ENCODE measurements at places on chromosomes 3 and 15.

DNA sequence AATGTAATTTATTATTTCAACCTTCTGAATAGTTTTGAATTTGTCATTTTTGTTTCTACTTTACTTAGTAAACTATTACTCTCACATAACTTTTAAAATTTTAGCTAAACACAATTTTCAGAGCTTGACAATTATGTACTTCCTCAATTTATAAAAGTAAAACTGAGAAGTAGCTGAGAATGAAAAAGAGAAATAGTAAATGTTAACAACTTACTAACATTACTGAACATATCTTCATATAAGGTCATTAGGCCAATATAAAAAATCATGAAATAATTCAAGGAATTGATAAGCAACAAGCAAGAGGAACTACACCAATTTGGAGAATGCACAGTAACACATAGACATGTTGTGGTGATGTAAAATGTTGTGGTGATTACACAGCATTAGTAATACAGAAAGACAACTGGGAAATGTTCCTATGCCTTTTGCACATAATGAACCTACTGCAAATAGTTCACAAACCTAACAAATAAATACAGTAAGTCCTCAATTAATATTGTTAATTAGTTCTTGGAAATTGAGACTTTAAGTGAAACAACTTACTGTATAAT is 137.9 kb downstream of the CBLB start:
- DNase-seq, result no peak

GRCh38 chr3:160703974-160704373 is 27.0 kb downstream of the ARL14 start:
- DNase-seq, result no peak

DNA sequence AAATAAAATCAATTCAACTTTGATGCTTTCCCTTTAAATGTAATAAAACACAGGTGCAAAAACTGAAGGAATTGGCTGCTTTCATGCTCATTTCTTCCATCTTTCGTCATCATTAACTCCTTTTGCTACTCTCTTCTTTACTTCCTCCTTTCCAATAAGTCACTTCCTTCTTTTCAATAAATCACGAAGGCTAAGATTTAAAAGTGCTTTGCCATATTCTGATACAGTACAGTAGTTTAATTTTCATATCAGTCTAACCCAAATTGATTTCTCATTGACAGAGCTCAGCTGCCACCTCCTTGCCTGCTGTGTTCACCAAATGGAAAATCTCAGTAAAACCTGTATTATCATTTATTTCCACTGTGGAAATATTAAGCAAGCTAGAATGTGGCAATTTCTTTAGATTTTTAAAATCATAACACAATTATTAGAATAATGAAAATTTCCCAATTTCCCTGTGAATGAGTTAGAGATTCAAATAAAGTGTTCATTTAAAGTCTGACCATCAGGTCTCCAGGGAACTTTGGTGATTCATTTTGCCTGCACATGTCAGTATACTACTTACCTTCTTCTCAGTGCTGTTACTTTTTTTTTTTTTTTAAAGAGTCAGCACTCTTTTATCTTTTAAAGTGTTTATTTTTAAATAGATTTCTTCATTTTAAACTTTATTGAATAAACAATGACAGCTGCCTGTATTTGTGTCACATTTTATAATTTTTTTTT is 41.6 kb downstream of the NANOGP8 start:
- DNase-seq, result no peak

- no peak for DNase-seq
Observed at GRCh38 chr3:8504611-8504973, 3.0 kb downstream of the LMCD1 start.

GRCh38 chr3:71099997-71100719 is 483.4 kb downstream of the FOXP1 start:
- no peak for DNase-seq

- no peak for DNase-seq
Observed at GRCh38 chr3:29408676-29409075, 127.8 kb downstream of the RBMS3 start.

GRCh38 chr3:102024270-102024904 is 175.1 kb downstream of the NFKBIZ start:
- DNase-seq, result no peak

DNA sequence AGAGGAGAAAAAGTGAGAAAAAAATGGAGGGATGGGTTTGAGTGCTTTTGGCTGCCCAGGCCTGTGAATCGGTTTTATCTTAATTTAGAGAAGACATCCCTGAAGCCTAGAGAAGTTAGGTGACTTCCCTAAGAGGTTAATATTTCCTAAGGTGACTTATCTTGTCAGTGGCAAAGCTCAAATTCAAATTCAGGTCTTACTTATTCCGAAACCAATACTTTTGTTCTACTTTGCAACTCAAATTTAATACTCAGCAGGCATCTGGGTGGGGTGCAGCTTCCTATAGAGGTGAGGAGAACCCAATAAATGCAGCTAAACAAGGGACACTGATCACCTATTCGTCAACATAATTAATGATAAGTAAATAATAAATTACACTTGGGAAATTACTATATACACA is 54.9 kb upstream of the MYRIP start:
- DNase-seq, result no peak

GRCh38 chr15:72592097-72592496 is 62.4 kb upstream of the GOLGA6B start:
- no peak for DNase-seq

DNA sequence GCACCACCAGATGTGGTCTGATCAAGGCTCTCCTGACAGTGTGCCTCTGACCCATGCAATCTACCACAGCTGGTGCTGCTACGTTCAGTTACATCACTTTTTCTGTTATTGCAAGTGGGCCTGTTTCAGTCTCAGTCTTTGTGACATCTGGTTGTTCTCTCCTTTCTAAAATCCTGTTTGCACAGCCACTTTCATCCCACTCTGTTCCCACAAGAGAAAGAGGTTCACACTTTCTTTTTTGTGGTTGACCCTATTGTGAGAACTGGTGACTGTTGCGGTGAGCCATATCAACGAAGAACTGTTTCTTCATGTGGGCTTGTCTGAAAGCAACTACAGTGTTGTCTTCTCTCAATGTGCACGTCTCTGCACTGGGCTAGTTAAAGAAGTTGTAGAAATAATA is 342.8 kb upstream of the ARPP21 start:
- DNase-seq, result no peak

DNA sequence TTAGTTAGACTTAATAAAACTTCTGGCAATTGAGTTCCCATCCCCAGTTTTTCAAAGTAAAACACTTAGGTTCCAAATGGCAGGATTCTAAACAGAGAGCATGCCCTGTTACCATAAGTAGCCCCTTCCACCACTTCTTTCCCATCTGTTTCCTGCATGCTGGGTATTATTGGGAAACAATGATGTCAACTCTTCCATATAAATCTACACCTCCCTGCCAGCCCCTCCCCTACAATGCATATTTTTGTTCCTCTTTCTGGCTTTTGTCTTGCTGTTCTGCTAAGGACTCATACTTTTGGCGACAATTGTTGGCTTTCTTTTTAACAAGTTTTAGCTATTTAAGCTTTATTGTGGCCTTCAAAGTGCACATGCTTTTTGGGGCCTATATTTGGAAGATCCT is 11.1 kb downstream of the ARHGAP31 start:
- DNase-seq, result no peak

DNA sequence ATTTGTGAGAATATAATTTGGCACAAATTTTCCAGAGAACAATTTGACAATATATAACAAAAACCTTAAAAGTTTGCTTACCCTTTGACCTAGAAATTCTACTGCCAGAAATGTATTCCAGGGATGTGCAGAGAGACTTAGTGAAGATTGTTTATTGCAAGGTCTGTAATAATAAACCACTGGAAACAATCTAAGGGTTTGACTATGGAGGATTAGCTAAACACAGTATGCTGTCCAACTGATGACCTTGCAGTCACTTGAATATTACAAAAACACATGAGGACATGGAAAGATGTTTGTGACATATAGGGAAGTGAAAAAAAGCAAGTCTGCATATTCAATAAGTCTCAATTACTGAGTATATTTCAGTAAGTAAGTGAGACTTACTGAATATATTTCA is 48.1 kb upstream of the CDV3 start:
- DNase-seq, result no peak

GRCh38 chr15:72037321-72037720 is 80.6 kb downstream of the MYO9A start:
- no peak for DNase-seq

GRCh38 chr3:86815880-86816279 is 175.1 kb downstream of the VGLL3 start:
- DNase-seq, result no peak

DNA sequence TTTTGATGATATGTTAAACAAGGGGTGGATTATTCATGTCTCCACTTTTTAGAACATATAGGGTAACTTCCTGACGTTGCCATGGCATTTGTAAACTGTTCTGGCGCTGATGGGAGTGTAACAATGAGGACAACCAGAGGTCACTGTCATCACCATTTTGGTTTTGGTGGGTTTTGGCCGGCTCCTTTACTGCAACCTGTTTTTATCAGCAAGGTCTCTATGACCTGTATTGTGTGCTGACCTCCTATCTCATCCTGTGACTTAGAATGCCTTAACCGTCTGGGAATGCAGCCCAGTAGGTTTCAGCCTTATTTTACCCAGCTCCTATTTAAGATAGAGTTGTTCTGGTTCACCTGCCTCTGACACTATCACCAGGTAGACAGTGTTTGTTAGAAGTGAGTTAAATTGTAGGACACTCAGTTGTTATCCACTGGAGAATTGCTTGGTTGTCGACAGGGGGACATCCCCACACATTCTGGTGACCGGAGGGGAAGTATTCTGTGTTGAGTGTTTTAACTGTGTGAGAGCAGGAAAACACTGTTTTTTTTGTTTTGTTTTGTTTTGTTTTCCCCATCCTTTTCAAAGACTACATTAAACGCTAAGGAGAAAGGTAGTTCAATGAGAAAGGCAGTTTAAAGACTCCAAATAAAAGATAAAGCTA is 36.9 kb upstream of the SKIL start:
- DNase-seq, result no peak

- DNase-seq, result no peak
Observed at GRCh38 chr3:83928903-83929302, 1029.9 kb upstream of the CADM2 start.

GRCh38 chr3:178901204-178901603 is 170.4 kb downstream of the ZMAT3 start:
- DNase-seq, result no peak

DNA sequence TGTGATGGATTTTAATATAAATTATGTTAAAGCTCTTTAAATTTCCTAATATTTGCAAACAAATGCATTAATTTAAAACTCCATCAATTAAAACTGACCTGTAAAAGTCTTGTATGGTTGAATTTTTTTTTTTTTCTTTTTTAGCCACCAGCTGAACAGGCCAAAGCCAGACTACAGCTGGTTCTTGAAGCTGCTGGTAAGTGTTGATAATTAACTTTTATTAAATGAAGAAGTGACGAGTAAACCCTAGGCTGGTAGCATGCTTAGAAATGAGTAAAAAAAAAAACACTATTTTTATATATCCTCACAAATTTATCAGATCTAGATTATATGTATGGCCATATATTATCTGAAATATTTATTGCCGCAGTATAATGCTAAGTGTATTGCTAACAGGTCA is 216.3 kb upstream of the MLF1 start:
- DNase-seq, result no peak

DNA sequence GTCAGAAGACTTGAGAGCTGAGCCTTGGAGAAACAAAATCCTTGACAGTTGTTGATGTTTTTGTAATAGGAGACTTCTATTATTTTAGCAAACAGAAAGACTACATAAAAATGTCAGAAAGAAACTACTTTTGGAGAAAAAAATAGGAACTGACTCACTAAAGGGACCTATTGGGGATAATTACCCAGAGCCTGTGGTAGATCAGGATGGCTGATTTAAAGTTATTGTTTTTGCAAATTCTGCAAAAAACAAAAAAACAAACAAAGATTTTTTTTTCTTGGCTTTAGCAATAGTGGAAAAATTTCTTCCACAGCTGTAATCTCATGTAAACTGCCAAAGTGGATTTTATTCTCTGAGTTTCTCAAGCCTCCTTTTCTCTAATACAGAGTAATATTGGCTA is 101.5 kb upstream of the SATB1 start:
- DNase-seq, result no peak

- DNase-seq, result no peak
Observed at GRCh38 chr15:70715840-70716485, 47.4 kb downstream of the UACA start.

DNA sequence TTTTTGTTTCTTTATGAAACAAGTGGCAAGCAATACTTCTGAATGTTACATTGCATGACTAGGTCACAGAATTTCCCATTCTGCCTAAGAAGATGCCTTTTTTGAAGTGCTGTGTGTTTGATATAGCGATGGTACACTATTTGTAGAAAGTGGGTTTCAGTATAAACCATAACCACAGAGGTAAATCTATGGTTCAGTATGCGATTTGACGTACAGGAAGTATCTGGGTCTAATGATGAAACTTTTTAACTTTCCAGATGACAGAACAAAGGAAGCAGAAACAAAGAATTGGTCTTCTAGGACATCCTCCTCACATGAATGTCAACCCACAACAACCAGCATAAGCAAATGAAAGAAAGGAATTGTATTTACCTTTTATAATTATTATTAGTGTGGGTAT is 133.4 kb upstream of the BHLHE40 start:
- DNase-seq, result no peak

DNA sequence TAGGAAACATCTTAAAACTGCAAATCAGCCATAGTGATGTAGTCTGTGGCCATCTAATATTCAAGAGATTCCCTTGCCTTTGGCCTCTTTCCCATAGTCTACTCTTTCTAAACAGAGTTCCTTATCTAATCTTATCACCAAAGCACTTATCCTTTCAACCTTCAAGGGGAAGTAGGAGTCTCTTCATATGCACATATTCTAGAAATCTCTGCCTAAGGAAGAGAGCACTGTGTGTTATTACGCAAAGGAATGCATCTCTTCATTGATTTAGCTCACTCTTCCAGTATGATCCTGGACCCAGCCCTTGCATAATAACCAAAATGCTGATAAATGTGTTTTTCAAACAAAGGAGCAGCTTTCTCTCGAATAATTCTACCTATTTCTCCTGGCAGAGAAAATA is 253.7 kb upstream of the TPRG1 start:
- no peak for DNase-seq

DNA sequence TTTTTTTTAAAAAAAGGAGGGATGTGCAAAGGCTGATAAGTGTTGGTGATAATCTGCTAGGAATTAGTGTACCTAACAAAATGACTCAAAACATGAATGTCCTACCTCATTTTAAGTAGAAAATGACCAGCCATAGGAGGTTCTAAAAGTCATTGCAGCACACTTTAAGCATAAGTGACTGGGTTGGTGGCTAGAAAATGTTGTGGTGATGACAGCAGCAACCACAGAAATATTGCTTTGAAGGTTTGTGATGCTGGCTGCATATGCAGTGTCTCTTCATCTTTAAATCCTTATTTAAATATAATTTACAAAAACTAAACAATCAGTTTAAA is 55.2 kb downstream of the CMSS1 start:
- no peak for DNase-seq

- no peak for DNase-seq
Observed at GRCh38 chr3:117695321-117695720, 985.7 kb downstream of the TUSC7 start.

- DNase-seq, result no peak
Observed at GRCh38 chr3:85740561-85740960, 781.8 kb downstream of the CADM2 start.

Measured in NCI-H1694 treated with DMSO at 0.1 percent for 48 hours (cell line).